ENCODE measurements at places on chromosomes 6 and 20.

- no peak for DNase-seq
These were observed 7.9 kb downstream of the ZC3H12D start for GRCh38 chr6:149476789-149477455.

- no peak for DNase-seq
These were observed 18.1 kb upstream of the SFT2D1 start for GRCh38 chr6:166360243-166361076.

DNA sequence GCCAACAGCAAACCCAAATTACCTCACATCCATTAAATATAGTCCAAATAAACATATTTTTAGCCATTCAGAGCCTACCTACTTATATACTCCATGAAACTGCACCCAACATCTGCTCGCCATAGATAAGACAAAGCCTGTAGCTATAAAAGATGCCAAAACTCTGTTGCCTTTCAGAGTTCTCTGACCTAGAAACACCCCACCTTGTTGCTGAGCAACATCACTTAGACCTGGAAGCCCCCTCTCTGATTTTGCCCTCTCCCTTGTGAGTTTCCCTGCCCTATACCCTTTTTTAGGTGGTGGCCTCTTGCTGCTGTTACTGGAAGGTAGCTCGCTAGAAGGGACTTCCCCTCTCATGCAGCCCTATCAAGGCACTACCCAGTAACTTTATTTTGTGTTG is 27.7 kb upstream of the FBXL4 start:
- DNase-seq: peak; percentile 74

GRCh38 chr6:11194356-11195218 is 37.9 kb downstream of the NEDD9 start:
- DNase-seq: no peak

DNA sequence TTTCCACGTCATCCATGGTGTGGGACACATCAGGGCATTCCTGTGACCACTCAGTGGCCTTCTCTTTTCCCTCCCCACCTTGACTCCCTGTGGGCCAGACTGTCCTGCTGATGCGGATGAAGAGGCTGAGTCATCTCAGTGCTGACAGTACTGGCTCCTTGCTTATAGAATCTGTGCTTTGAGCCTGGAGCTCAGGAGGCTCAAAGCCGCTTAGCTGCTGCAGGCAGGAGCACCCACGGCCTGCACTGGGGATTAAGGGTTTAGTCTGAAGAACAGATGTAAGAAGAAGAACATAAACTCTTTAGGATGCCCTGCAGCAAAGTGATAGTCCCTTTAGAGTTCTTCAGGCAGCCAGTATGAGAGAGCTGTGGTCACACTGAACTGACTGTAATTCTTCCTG is 642.0 kb upstream of the CHD6 start:
- DNase-seq: no peak

GRCh38 chr20:35650632-35651031 is 14.1 kb downstream of the CPNE1 start:
- DNase-seq: no peak

Data from hematopoietic multipotent progenitor cell treated with erythropoietin and hydrocortisone succinate and interleukin-3 and kit ligand, for 8 days (in vitro differentiated cells).